ENCODE measurements at places on chromosomes 13 and 19.

DNA sequence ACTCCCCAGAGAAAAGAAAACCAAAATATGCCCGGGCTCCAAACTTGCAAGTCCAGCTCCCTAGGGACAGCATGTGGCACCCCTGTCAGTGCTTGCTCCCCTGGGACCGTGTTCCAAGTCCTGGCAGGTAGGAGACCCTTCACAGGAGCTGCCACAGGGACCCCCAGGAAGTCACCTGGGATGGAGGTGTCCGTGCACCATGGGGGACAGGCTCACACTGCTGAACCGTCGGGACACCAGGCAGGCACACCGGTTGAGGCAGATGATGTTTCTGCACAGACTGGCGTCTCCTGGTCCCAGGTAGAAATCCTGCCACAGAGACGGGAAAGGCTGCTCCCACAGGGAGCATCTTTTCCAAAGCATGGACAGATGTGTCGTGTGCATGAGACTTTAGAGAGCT lies 11.7 kb upstream of the PROZ start:
- no peak for DNase-seq

- DNase-seq, result no peak
Measured at GRCh38 chr13:100361504-100361903, 227.1 kb downstream of the GGACT start.

DNA sequence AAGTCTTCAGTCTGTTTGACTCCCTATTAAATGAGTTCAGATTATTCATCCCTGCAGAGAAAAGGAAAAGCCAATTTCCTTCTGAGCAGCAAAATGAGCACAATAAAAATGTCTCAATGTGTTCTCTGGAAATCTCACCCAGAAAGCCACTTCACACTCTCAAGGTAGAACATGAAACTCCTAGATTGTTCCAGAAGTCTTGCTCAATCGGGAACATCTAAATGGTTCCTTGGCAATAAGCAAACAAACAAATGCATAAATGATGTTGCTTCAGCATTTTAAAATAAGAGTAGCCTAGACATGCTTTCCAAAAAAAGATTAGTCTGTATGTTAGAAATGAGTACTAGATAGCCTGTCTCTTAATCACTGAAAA lies 59.7 kb upstream of the TNFRSF19 start:
- DNase-seq, result no peak

DNA sequence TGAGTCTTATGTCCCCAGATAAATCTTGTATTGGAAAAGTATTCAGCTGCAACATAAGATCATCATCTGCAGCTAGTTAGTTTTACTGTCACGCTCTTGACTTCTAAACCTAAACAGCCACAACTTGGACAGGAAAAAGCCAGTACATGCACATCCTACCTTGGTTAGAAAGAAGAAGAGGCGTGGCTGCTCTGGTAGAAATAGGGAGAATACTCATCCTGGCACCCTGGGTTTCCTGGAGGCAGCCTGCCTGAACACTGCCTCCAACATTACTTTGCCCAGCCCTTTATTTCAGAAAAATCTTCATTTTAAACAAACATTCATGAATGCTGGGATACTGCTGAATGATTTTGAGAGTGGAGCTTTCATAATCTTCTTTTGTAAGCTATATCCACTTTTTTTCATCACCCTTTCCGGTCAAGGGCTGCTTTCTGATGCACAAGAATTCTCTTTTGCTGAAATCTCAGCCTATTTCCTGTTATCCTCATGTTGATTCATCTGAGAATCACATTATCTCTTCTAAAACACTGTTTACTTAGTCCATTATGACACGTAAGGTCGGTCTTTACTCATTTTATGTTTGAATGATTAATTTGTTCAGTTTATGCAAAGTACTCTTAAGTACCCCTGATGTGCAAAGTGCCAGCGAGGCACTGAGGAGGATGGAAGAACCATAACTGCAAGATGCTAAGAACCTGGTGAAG lies 55.2 kb downstream of the STARD13 start:
- DNase-seq, result no peak

- DNase-seq, result no peak
Measured at GRCh38 chr13:100362781-100363180, 225.8 kb downstream of the GGACT start.
